ENCODE measurements at places on chromosomes 4 and X. TPM values are rescaled to one million over a fixed set of nuclear protein-coding genes. Genes with fewer than 3 reads are reported as not detected.

SATL1 gene
- total RNA-seq, result 2.5 TPM

CXCL10 gene
- total RNA-seq, result not detected

RENBP gene
- 2.8 TPM for total RNA-seq

F8A2 gene
- total RNA-seq, result not detected

ZIC3 gene
- total RNA-seq, result 1.3 TPM

FOXR2 gene
- 5.6 TPM for total RNA-seq

ASB12 gene
- total RNA-seq, result 0.62 TPM

MAGEC1 gene
- total RNA-seq, result 10.0 TPM

NHSL2 gene
- 33.1 TPM for total RNA-seq

SLC9B1 gene
- total RNA-seq, result 23.4 TPM

MAOA gene
- total RNA-seq, result 12.3 TPM

PNMA5 gene
- 13.0 TPM for total RNA-seq

FAM9B gene
- total RNA-seq, result 4.6 TPM

KCTD8 gene
- total RNA-seq, result 13.6 TPM

SRPX gene
- total RNA-seq, result 11.3 TPM

CAPN6 gene
- total RNA-seq, result 2.8 TPM

ZAR1 gene
- 2.7 TPM for total RNA-seq

GPR173 gene
- 2.8 TPM for total RNA-seq

SPATA4 gene
- total RNA-seq, result 61.5 TPM

MAGEA12 gene
- 8.9 TPM for total RNA-seq
